ENCODE measurements at places on chromosomes 4 and X.
A peak's percentile ranks its signal among the peaks of the same experiment; 100 is the strongest.

- DNase-seq = no peak
Observed at GRCh38 chrX:791479-792034, 161.0 kb downstream of the SHOX start.

- DNase-seq = peak; percentile 19
Observed at GRCh38 chrX:141642979-141643378, 53.5 kb downstream of the SPANXA2 start.

DNA sequence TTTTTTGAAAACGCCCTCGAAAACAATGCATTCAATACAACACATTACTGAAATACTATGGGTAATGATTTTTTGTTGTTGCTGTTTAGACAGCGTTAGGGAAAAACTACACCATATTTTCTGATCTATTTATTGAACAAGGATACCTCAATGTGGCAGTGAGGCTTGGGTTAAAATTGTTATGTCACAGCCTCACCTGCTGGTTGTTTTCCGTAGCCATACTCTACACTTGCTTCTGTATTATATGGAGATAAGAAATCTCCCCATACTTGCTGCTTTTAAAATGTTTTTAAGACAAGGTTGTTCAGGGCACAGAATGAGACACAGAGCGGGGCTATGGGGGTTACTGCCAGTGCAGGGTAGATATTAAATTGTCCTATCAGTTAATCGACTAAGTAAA, 221.6 kb upstream of the FTHL17 start:
- no peak for DNase-seq

GRCh38 chrX:131977619-131978018, 45.5 kb upstream of the STK26 start:
- DNase-seq = no peak

- DNase-seq = no peak
Observed at GRCh38 chr4:138673053-138673452, 342.5 kb upstream of the NOCT start.

- no peak for DNase-seq
Observed at GRCh38 chr4:129804461-129804981, 708.6 kb downstream of the C4orf33 start.

GRCh38 chrX:140815868-140816267, 106.3 kb downstream of the LINC00632 start:
- DNase-seq = peak; percentile 32

GRCh38 chr4:185394568-185395237, 1.0 kb downstream of the LRP2BP start:
- peak; percentile 45 for DNase-seq

All from EL (cell line).